ENCODE measurements at places on chromosomes 7 and 10.

DNA sequence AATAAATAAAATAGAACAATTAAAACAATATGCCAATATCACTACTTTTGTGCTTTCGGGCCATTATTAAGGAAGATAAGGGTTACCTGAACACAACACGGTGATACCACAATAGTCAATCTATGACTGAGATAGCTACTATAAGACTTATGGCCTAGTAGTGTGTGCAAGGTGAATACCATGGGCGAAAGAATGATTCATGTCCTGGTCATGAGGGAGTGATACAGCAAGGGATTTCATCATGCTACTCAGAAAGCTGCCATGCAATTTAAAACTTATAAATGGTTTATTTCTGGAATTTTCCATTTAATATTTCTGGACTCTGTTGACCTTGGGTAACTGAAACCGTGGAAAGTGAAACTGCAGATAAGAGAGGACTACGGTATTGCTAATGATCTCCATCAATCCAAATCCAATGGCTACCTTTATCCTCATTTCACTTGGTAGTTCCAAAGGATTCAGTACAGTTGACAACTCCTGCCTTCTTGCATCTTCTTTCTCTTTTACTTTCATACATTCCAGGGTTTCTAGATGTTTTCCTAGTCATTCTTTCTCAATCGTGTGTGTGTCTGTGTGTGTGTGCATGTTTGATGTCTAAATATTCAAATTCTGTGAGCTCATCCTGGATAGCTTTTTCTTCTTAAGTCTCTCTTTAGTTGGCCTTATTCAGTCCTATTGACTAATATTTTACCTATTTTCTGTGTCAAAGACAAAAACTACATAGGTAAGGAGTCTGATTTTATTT lies 100.5 kb upstream of the MAGI2 start:
- DNase-seq = peak; percentile 32

DNA sequence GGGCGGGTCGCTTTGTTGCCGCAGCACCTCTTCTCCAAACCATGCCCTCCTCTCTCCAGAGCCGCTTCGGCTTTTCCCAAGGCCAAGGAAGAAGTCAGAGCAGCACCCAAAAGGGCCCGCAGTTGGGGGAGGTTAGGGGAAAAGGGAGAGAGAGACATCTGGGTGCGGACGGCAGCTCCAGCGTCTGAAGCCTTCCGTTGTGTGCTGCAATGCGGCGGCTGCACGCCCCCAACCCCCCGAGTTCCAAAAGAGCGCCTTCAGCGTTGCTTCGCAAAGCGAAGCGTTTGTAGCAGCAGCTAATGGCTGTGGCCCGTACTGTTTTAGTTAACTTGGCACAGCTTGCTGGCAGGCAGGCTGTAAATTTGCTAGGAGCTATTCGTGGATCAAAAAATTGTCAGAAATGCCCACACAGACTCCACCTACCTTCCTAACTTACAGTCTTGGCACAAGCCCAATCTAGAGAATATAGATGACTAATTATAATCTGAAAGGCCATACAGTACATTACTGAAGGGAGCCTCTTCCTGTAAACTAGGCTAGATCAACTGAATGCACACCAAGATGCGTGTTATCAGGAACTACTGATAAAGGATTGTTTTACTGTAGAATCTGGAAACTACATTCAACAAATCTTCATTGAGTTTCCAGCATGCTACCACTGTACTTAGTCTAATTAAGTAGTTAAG lies 1.1 kb upstream of the KBTBD2 start:
- DNase-seq = no peak

GRCh38 chr10:107653832-107654287 lies 489.4 kb upstream of the SORCS1 start:
- peak; percentile 10 for DNase-seq

GRCh38 chr7:26275213-26275612 lies 16.4 kb upstream of the SNX10 start:
- DNase-seq = no peak

DNA sequence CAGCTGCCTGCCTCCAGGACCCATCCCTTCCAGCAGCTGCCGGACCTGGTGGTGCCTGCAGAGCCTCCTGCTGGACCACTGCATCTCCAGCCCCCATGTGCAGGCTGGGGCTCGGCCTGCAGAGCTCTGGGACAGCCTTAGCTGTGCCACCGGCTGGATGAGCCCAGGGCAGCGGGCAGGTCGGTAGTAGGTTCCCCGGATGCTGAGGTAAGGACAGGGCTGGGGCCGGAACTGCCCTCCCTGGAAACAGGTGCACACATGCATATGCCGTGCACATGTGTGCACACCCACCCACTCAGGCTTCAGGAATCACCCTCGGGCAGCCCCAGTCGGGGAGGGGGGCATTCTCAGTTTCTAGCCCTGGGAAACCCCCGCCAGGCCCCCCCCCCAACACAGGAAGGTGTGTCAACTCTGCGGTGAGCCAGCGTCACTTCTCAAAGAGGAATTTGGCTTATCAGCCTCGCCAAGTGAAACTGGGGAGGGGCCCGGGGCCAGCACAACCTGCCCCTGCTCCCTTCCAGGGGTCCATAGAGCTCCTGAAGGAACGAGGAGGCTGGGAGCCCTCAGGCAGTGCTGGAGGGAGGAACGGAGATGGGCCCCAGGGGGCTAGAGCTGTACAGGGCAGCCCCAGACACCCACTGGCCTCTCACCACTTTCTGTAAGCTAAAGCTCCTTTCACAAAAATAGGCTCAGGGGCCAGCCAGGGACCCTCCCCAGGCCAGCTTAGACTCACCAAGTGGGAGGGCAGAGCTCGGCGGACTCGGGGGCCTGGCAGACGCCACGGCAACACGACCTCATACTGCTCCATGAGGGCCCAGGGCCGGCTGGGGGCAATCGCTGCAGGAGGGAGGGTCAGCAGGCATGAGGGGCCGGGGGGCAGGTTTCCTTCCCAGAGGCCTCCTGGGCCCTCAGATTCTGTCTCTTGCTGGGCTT lies 1.7 kb downstream of the ADAM8 start:
- no peak for DNase-seq

DNA sequence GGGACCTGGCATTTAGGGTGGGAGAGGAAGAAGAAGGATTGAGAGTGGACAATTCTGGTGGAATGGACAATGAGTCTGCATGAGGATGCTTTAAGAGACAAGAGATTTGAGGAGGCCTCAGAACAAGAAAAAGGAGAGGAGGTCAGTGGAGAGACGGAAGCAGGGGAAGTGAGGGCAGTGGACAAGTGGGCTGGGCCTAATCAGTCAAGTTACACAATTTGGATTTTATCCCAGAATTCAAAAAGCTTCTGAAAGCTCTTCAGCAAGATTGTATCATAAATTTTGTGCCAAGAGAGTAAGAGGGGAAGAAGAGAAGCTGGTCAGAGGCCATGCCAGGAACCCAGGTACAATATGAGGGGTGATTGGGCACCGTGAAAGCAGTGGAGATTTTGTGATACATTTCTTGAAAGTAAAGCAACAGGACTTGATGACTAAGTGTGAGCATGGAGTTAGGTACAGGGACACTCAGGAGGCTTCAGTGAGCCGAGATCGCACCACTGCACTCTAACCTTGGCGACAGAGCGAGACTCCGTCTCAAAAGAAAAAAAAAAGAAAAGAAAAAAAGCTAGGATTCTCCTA lies 19.3 kb upstream of the TSPAN13 start:
- DNase-seq = no peak

DNA sequence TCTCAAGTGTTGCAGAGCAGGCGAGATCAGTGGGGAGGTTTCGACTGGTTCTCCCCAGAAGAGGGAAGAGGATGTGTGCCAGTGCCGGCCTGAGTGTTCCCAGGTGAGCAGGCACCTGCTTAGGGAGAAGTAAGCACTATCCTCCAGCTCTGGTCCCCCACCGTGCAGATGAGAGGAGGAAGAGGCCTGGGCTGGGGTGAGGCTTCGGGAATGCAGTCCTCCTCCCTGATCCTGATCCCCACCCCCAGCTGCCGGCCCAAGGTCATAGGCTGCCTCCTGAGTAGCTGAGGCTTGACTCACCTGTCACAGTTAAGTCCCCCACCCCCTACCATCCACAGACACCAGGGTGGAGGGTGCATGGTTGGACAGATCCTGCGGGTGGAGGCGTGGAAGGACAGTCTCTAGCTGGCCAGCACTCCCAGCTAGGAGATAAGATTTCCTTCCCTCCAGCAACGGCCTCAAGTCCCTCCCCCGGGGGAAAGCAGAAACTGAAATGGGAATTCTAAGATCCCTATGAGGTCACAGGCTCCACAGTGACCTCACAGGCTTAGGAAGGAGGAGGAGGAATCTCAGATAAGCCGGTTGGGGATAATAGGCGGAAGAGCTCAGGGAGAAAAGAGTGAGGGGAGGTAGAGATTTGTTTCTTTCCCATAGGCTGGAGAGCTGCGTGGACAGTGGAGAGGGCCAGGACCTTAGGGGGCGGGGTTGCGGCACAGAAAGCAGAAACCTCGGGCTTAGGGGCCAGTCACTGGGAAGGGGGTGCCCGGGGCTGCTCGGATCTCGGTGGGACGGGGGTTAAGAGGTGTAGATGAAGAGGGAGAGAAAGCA lies 1.0 kb downstream of the LRCH4 start:
- no peak for DNase-seq

GRCh38 chr10:12782537-12782936 lies 219.0 kb downstream of the CCDC3 start:
- DNase-seq = no peak

DNA sequence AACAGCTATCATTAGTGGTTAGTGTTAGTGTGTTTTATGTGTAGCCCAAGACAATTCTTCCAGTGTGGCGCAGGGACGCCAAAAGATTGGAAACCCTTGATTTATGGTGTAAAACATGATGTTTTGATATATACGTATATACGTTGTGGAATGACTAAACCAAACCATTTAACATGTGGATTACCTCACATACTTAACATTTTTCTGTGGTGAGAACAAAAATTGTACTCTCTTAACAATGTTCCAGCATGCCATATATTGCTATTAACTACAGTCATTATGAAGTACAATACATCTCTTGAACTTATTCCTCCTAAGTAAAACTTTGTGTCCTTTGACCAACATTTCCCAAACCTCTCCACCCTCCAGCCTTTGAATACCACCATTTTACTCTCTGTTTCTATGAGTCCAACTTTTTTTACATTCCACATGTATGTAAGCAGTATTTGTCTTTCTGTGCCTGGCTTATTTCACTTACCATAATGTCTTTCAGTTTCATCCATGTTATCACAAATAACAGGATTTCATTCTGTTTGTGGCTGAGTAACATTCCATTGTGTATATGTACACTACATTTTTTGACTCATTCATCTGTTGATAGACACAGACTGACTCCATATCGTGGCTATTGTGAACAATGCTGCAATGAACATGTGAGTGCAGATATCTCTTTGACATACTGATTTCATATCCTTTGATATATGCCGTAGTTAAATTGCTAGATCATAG lies 42.2 kb upstream of the MAGI2 start:
- DNase-seq = peak; percentile 75

DNA sequence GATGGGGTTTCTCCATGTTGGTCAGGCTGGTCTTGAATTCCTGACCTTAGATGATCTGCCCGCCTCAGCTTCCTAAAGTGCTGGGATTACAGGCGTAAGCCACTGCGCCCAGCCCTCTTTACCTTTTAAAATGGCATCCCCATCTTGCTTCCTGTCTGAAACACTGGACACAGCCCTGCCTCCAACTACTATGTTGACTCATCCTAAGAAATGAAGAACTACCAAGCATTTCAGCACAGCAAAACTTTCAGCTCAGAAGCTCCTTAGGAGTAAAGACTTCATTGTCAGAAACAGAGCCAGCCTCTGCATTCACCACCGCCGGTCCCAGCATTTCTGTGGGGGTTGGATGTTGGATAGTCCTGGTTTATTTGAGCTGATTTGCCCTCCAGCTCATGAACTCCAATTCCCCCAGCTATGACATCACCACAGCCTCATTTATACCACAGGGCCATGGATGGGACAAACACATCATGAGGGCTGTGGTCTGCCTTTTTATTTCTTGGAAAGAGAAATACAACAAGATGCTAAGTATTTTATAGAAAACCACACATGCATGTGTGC lies 123.5 kb downstream of the ADCY1 start:
- no peak for DNase-seq

GRCh38 chr10:11184093-11184492 lies 166.4 kb downstream of the CELF2 start:
- DNase-seq = no peak

GRCh38 chr10:122021379-122021778 lies 32.4 kb downstream of the TACC2 start:
- no peak for DNase-seq

DNA sequence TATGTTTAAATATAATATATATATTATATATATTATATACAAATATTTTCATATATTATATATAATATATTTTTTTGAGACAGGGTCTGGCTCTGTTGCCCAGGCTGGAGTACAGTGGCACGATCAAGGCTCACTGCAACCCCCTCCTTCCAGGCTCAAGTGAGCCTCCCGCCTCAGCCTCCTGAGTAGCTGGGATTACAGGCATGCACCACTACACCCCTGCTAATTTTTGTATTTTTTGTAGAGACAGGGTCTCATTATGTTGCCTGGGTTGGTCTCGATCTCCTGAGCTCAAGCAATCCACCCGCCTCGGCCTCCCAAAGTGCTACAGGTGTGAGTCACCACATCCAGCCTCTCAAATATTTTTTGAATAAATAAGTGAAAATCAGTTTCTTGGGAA lies 215.5 kb downstream of the GATA3 start:
- DNase-seq = no peak

GRCh38 chr7:22123139-22123538 lies 177.4 kb upstream of the CDCA7L start:
- DNase-seq = no peak

DNA sequence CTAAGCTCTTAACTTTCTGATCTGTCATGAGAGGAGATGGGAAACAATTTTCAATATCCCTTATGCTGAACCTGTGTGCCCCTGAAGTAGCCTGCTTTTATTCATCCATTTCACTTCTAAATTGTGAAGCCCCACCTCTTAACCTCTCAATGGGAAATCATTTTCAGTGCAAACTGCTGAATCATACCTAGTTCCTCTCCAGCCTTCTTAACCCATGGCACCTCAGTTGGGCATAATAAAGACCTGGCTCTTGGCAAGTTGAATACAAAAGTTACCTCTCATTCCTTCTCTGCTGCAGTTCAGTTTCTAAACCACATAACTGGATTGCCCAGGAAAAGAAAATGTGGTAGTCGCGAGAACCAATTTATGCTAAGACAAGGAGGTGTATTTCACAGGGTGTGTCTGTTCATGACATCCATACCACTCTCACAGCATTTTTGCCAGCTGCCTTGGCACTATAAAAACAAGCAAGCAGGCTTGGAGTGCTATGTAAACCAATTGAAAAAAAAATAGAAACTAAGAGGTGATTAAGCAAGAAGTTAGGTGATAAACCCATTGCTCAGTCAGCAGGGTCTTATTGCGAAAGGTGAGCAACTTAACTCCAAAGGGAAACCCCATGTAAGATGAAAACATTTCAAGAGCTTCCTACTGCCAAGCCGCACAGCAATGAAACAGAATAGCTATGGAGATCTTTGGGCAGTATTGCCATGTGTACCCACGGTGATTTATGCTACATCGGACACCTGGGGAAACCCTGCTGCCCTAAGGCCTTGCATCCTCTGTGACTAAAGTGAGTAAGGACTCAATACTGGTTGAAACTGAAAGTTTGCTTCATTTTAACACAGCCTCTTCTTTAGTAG lies 57.0 kb upstream of the DKK1 start:
- no peak for DNase-seq

Measured in non-pigmented ciliary epithelial cell (primary cell).